ENCODE measurements at places on chromosomes 4 and X.

- DNase-seq: no peak
Measured at GRCh38 chr4:128166982-128167381, 105.9 kb downstream of the LARP1B start.

GRCh38 chr4:82708982-82709381 lies 89.6 kb downstream of the SCD5 start:
- no peak for DNase-seq

GRCh38 chrX:119521246-119521645 lies 44.0 kb downstream of the STEEP1 start:
- DNase-seq: no peak

DNA sequence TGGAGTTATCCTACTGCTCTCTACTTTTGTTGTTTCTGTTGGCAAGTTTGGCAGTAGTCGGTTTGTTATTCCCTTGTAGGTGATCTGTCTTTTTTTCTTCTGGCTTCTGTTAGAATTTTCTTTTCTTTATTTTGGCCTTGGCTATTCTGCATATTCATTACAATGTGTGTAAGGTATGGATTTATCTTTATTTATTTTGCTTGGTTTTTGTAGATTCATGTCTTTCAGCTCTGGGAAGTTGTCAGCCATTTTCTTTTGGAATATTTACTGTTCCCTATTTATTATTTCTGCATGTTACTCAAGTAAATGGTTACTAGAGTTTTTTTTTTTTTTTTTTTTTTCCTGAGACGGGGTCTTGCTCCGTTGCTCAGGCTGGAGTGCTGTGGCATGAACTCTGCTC lies 12.6 kb downstream of the ADD1 start:
- no peak for DNase-seq

DNA sequence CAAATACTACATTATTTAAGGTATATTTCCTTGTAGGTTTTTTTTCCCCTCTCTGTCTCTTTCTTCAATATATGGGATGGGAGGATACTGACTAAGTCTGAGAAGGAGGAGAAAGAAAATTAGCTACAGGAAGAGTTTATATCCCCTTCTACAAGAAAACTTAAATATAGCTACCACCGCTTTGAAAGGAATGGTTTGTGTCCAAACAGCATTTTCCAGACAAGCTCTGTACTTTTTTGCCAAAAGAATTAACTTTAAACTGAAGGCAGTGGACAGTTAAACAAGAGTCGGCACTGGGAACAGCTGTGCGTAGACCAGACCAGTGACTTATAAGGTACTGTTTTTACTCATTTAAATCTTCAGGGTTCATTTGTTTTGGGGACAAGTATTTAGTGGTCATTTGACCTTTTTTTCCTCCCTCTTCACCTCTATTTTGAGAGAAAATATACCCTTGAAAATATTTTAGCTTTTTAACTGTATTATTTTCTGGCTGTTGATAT lies 303.7 kb downstream of the ARHGAP24 start:
- no peak for DNase-seq

GRCh38 chr4:150647008-150647407 lies 65.1 kb downstream of the MAB21L2 start:
- DNase-seq: no peak

DNA sequence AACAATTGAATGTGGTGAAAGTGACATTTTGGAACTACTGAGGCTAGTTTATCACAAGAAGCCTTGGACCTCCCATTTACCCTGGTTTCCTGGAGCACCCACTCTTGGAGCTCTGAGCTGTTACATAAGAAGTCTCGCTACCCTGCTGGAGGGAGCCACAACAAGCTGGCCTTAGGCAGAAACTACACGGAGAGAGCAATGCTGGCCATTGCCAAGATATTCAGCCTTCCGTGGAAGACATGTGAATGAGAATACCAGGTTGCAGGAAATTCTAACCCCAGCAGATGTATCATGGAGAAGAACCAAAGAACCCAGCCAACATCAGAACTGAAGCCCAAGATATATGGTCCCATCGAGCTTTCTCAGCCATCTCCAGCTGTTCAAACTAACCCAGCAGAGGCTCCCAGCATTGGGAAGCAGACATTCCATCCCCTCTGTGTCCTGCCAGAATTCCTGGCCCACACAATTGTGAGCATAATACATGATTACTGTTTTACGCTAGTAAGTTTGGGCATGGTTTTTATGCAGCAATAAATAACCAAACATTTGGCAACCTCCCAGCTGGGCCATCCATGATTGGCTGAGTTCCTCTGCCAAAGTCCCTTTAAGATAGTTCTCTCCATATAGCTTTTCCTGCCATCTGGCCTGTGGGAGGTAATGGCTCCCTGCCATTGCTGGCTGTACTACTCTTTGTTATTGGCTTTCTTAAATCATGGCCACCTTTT lies 17.9 kb upstream of the PDE5A start:
- DNase-seq: no peak

- DNase-seq: no peak
Measured at GRCh38 chr4:167890226-167890625, 202.1 kb upstream of the ANXA10 start.

GRCh38 chr4:151266497-151266896 lies 10.5 kb upstream of the PRSS48 start:
- no peak for DNase-seq

- peak; percentile 35 for DNase-seq
Measured at GRCh38 chrX:72247206-72247942, 8.5 kb upstream of the ERCC6L start.

DNA sequence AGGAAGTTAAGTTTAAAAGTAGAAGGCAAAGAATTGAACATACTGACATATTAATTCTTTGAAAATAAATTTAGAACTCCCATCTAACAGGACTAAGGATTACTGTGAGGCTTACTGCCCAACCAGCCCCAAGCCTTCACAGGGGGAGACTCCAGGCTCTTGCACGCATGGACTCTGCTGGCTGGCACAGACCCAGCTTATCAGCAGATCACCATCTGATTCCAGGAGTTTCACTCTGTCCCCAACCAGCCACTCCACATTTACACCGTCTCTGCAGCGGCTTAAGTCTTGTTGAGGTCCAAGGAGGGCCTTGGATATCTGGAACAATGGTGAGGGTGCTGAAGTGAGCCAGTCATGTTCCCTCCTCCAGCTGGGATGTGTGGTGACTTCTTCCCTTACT lies 16.4 kb upstream of the OTUD4 start:
- no peak for DNase-seq

DNA sequence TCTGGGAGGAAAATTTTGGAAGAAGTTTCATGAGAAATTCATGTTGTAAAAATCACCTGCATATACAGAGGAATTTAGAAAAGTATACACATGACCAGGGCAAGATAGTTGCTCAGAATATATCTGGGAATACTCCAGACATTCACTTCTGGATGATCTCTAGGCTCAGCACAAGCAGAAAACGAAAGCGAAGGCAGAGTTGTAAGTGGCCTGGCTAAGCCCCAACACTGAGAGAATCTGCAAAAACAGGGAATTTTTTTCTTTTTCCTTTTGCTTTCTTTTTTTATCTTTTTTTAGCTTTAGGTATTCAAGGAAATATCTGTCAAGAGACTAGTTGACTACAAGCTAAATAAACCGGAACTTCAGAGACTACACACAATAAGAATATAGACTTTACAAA lies 207.2 kb downstream of the FGF13 start:
- no peak for DNase-seq

- no peak for DNase-seq
Measured at GRCh38 chrX:93875621-93876282, 201.7 kb downstream of the FAM133A start.

DNA sequence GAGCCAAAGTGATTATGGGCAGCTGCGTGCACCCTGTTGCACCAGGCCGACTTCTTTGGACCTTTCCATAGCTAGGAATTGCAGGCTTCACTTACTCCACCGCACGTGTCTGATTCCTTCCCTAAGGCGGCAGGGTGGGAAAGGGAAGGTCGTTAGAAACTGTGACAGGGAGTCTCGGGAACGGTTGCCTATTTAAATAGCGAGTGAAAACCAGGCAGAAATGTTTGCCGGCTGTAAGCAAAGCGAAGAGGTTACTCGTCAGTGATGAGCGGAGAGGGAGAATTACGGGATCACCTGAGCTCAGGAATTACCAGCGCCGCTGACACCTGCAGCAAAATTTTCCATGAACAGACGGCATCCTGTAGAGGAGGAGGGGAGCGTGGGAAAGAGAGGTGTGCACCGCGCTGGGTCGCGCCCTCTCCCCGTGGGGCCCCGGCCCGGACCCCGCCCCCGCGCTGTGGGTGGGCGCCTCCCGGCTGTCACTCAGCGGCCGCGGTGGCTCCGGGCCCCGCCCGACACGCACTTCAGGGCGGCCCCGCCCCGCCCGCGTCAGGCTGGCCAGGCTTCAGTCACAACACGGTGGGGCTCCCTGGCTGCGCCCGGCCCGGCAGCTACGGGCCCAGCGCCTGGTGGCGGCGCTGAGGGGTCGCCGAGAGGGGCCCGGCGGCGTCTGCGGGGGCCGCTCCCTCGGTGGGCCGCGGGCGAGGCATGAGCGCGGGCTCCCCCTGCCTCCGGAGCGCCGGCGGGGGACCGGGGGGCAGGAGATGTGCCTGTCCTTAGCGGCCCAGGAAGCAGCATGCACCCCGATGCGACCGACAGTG lies at the start of gene SNX25:
SNX25 (plus strand) TSS at position 568 of the 821 bp plus-strand sequence; CDS start at position 797, 229 bp downstream.
- peak; percentile 66 for DNase-seq

GRCh38 chr4:149345424-149345823 lies 470.2 kb downstream of the IQCM start:
- no peak for DNase-seq

GRCh38 chr4:75771607-75772006 lies 47.2 kb downstream of the USO1 start:
- DNase-seq: no peak

- DNase-seq: no peak
Measured at GRCh38 chrX:71301195-71301924, at the start of gene ITGB1BP2. TSS of gene ITGB1BP2 (plus strand) at chrX:71301750. CDS start at chrX:71301807, 57 bp downstream.

- no peak for DNase-seq
Measured at GRCh38 chrX:112851161-112851779, 10.6 kb upstream of the AMOT start.

DNA sequence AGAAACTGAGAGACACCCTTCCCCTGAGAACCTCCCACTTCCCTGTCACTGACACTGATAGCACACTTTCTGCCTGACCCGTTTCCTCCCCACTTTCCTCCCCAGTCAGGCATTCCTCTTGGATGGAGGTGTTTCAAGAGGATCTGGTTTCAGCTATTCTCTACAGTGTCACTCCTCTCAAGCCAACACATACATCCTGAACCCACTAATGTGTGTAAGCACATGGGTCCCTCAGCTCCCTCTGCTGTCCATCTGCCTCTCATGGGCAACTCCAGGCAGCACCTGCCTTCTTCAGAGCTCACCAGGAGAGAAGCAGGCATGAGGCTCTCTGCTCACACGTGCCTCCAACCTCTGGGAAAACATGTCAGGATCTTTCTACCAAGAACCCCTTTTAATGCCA lies 207.6 kb downstream of the NAF1 start:
- DNase-seq: no peak

- no peak for DNase-seq
Measured at GRCh38 chr4:7767526-7767925, 172.1 kb downstream of the AFAP1 start.

DNA sequence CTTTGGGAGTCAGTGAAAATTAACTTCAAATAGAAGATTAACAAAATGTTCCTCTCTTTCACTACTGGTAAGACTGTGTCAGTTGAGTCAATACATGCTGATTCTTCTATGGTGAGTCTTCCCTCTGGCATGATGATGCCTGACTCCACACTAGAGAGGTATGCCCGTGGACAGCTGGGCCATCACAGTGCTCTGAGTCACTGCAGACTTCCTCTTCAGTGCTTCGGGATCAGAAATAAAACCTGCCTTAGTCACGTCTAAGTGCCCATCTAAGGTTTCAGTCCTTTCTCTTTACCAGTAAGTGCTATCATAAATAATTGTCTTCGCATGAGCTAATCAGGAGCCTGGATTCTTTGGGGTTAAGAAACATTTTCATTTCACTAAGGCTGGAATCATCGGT lies 1.6 kb upstream of the ASB5 start:
- peak; percentile 33 for DNase-seq

GRCh38 chr4:20423420-20423819 lies 171.7 kb downstream of the SLIT2 start:
- DNase-seq: no peak

GRCh38 chr4:3826247-3827172 lies 60.3 kb downstream of the ADRA2C start:
- DNase-seq: no peak

- DNase-seq: no peak
Measured at GRCh38 chr4:1767061-1767769, 25.9 kb upstream of the FGFR3 start.

DNA sequence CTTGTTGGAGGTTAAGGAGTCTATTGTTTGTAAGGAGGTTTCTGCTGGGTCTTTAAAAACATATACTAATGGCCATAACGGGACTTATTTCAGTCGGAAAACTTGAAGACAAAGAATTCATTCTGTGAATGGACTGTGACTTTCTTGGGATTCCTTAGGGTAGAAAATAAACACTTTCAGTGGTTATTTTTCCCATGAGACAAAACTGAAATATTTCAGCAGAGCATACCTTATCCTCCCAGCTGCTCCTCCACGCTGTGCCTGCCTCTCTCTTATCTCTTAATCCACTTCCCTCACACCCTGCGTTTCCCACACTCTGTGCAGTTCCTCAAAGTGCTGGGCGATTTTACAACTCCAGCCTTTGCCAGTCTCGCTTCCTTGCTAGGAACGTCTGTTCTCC lies 47.1 kb upstream of the SORBS2 start:
- no peak for DNase-seq

GRCh38 chr4:184406958-184407391 lies 67.4 kb downstream of the IRF2 start:
- no peak for DNase-seq

DNA sequence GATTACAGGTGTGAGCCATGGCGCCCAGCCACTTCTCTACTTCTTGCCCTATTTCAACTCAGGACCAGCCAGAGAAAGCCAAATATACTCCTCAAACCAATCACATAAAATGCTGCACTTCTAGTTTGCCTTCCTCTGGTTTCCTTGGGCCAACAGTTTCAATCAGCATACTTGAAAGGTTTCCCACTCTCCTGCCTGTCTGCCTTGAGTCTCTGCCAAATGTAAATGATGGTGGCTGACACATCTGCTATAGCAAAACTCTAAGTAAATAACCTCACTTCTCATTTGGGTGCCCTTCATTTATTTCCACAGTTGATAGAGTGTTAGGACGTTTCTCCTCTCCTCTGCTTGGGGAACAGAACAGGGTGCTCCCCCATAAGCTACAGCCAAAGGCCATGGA lies 36.4 kb upstream of the PPA2 start:
- no peak for DNase-seq

- no peak for DNase-seq
Measured at GRCh38 chr4:100816436-100817045, 298.7 kb upstream of the EMCN start.

GRCh38 chr4:78166622-78167021 lies 109.5 kb downstream of the FRAS1 start:
- no peak for DNase-seq

DNA sequence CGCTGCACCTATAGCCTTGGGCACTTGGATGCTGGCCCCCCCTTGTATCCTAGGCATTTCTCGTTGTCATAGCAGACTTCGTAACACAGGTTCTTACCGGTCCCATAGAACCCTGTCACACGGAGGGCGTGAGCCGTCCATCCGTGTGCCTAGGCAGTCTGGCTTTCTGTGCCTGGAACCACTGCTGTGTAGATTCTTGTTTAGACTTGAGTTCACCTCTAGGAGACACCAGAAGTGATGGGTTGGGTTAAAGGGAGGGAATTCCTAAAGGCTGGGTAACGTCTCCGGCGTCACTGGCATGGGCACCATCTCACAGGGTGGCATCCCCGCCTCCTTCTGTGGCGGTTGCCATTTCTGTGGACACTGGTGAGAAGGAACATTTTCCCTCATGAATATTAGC lies 13.5 kb upstream of the NKX1-1 start:
- DNase-seq: no peak

GRCh38 chrX:154784149-154784995 lies 20.9 kb downstream of the MPP1 start:
- DNase-seq: no peak
